ENCODE measurements at places on chromosomes 6 and 20.

GRCh38 chr6:68533339-68533795 lies 101.7 kb upstream of the ADGRB3 start:
- DNase-seq = no peak

DNA sequence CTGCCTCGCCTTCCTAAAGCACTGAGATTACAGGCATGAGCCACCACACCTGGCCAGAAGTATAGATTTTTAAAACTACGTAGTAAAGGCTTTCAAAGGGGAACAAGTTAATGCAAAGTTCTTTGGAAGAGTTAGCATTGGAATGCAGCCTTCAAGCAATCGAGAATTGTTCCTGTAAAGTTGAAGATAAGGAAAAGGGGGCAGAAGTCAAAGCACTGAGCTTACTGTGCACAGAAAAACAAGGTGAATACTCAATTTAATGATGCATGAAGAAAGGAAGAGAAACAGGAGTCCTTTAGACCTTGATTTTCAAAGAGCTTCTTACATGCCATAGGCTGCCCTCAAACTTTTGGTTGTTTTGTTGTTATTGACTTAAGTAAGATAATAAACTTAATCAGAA lies 29.1 kb upstream of the LGSN start:
- no peak for DNase-seq

DNA sequence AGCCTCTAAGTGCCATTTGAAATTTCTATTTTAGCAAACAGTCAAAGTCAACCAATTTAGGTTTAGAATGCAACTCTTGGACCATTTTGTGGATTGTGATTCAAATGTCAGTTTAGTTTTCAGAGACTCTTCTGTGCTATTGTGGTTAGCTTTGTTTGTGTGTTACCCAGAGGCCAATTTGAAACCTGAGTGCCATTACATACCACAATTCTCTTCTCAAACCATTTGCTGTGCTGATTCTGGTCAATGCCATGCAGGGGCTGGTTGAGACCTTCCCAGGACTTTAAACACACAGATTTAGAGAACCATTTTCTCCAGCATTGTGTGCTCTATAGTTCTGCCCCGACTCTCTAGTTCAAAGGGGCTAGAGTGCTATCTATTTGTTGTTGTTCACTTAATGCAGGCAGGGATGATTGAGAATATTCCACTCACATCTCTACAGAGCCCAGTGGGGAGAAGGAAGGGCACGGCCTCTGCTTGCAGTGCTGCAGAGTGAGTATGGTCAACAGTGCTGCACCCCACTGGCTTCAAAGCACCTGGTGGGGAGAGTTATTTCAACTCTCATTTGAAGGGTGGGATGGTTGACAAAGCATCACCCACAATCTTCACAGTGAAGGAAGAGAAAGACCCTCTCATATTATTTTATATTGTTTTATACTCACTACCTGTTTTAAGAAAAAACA lies 738.2 kb downstream of the COL12A1 start:
- DNase-seq = no peak

GRCh38 chr6:169224716-169225115 lies 28.9 kb downstream of the THBS2 start:
- DNase-seq = no peak

DNA sequence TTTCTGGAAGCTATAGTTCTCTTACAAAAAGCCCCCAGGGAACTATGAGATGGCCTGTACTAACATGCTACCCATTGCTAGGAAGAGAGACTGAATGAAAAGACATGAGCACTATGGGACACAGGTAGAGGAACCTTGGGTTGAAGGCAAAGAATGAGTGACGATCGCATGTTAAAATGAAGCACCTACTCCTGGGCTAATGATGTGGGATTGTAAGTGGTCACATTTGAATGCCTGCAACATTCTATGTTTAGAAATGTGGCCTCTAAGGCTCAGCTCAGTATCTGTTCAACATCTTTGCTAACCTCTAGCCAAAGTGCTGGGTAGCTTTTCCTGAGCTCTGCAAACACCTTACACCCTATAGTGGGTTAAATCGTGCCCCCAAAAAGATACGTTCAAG lies 5.2 kb upstream of the ZC3H12D start:
- no peak for DNase-seq

DNA sequence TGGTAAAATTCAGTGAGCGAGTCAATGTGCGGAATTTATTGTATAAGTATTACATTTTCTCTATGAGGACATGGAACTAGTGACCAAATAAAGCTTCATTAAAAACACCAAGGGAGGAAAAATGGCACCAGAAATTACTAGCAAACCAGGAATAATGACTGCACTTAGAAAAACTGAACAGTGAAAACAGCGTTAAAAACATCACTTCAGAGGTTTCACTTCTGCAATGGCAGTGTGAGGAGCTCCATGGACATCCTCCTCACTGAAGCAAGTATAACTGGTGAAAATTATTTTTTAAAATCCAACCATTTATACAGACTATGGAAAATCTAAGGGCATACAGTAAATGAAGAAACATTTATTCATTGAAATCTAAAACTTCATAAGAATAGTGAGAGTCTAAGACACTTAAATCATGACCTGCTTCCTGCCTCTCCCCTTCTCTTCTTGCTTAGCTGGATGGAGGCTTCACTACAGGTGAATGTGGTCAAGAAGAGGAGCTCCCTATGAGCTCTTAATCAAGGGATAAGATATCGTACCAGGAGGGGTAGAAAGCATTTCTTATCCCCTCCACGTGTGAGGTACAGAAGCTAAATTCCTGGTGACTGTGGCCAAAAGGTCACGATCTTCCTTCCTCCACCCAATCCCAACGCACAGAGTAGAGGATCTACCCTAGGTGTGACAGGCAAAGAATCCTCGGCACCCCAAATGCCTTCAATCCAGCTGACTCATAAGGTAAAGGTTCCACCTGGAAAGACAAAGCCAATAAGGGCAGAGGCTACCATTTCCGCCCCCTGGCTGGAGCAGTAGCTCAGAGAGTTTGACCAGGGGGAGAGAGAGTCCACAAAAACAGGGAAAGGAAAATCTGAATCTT lies 12.3 kb upstream of the ASF1A start:
- no peak for DNase-seq

DNA sequence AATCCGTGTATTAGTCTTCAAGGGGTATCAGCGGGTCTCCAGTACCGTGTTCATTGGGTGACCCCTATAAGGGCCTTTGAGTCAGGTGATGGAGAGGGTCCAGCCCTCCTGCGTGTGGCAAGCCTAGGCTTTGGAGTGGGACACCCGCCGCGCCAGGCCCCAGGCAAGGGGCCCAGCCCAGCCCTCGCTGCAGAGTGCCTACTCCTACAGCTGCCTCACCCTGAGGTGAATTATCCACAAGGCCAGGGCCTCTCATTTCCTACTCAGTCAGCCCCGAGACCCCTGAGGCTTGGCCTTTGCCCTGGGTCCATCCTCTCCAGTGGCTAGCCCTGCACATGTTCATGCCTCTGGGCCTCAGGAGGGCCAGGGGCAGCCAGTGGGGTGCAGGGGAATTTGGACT lies 45.1 kb downstream of the TMEM242 start:
- no peak for DNase-seq

Measured in activated CD4-positive, alpha-beta T cell treated with anti-CD3 and anti-CD28 coated beads, Interleukin-2, amount 50 U/mL, for 1 hour (primary cell).